ENCODE measurements at places on chromosomes 11 and 22. TPM values are rescaled to one million over a fixed set of nuclear protein-coding genes. Genes with fewer than 3 reads are reported as not detected.

- DNase-seq = no peak
Measured at GRCh38 chr22:46008836-46009596, 32.1 kb upstream of the WNT7B start.

GAL gene
- polyA plus RNA-seq = 31.8 TPM

DNA sequence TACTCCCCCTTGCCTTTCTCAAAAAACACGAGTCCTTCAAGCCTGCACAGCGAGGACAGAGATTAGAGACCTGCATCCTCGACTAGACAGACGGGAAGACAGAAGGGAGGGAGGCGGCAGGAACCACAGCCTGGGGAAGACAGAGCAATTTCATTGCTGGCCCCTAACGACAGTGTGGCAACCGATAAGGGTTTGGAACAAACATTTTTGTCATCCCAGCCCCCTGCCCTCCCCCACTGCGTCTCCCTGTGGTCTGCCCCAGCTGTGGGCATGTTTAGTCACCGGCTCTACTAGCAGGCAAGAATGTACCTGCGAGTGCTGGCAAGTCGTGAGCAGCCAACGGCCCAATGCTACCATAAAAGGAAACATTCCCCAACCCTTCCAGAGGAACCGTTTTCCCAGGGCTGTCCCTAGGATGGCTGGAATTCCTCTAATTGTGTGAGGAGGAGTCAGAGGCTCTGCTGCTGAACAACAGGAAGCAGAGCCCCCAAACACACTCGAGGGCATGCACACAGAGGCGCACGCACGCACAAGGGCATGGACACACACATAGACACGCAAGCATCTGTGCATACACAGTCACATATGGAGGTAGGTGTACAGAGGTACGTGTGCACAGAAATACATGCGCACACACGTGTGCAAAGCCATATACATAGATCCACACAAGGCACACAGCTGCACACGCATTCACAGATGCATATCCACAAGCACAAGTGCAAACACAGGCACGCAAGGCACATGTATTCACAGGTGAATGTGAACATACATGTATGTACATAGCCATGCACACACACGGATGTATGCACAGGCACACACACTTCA, 58.3 kb downstream of the MYH9 start:
- DNase-seq = peak; percentile 67

DNA sequence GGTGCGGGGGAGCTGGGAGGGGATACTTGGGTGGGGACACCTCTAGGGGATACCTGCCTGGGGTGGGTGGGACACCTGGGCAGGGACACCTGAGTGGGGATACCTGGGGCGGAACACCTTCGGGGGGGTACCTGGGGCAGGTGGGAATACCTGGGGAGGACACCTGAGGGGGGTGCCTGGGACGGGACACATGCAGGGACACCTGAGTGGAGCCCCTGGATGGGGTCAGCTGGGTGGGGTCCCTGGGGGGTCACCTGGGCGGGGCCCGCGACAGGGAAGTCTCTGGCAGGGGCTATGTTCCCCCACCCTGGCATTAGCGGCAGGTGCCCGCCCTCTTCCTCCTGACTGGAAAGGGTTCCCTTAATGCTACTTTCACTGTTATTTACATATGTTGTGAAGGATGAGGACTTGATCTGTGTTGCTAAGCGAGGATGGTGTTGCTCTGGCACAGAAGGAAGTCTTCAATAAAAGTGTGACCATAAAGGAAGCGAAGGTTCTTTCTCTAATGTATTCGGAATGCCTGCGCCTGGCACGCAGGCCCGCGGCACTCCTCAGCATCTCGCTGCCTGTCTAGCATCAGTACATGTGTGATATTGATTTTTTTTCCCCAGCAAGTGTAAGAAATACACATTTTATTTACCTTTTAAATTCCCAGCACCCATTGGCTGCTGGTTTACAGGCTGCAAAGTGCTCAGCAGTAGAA, 801.7 kb downstream of the BRD1 start:
- DNase-seq = no peak

GRCh38 chr22:44068422-44069191, 44.5 kb downstream of the PARVB start:
- DNase-seq = no peak
